Retinal pigment epithelial cell (primary cell): ENCODE measurements at places on chromosomes 16 and 17.
A peak's percentile ranks its signal among the peaks of the same experiment; 100 is the strongest.

- no peak for DNase-seq
Observed at GRCh38 chr17:19487024-19487600, 46.5 kb upstream of the SLC47A1 start.

DNA sequence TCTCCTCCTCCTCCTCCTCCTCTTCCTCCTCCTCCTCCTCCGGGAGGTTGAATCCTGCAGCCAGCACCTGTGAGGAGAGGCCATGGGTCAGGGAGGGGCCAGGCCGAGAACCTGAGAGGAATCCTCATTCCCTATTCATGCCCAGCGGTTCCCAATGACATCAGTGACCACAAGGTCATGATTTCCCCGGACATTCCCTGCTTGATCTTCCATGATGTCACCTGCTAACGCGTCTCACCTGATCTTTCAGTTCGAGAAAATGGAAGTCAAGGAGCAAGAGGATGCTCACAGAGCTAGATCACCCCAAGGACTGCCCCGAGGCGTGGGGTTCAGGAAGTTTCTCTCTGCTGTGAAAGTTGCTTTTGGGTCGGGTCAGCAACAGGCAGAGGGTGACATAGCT, 5.4 kb downstream of the APOBR start:
- no peak for DNase-seq

GRCh38 chr16:27401768-27402568, at the start of gene IL21R:
IL21R (plus strand) TSS chr16:27402174; CDS start chr16:27430072, 27,898 bp downstream.
- DNase-seq = no peak

DNA sequence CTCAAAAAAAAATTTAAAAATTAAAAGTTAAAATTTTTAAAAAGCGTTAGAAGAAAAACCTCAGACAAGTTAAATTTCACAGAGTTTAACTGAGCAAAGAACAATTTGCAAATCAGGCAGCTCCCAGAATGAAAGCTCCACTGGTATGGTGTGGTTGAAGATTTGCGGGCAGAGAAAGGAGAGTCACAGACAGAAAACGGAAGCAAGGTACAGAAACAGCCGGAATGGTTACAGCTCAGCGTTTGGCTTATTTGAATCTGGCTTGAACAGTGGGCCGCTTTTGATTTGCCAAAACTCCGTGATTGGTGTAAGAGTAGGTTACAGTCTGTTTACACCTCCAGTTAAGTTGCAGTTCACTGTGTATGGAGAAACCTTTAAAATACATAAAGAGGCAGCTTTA, 297.1 kb downstream of the HS3ST4 start:
- no peak for DNase-seq

- no peak for DNase-seq
Observed at GRCh38 chr17:66115246-66115645, 76.7 kb downstream of the CEP112 start.

DNA sequence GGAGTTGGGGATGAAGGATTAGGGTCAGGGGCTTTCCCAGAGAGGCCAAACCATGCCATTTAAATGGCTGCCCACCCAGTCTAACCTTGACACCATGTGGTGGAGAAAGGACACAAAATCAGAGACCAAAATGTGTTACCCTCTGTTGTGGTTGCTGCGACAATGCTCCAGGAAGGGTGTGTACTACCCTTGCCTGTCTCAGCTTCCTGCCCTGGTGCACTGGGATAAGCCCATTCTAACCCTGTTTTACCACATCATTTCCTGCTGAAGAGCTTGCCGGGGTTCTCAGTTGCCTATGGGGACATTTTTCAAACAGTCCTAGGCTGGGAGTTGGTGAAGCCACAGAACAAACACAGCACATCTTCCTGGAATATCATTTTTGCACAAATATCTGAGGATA, 4.9 kb downstream of the OR4D1 start:
- DNase-seq = no peak

- DNase-seq = peak; percentile 51
Observed at GRCh38 chr16:73605309-73605708, 557.4 kb upstream of the ZFHX3 start.

DNA sequence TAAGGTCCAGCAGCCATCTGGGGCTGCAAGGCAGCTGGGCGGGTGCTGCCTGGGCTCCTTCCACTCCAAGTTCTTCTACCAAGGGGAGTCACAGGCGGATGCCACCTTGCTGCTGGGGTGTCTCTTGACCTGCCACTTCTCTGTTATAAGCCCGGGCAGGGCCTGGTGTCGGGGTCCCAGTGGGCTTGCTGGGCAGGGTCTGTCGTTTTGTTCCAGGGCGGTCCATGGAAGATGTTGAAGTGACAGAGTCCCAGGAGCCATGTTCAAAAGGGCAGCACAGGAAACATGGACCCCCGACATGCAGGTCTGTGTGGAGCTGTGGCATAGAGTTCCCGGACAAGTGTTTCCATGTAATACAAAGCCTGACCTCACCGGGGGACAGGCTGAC, 91.1 kb downstream of the TNFRSF13B start:
- DNase-seq = no peak

- peak; percentile 27 for DNase-seq
Observed at GRCh38 chr17:53420035-53420641, 402.6 kb upstream of the KIF2B start.

GRCh38 chr16:2339521-2340484, 725 bp downstream of the ABCA3 start:
- DNase-seq = no peak

- DNase-seq = no peak
Observed at GRCh38 chr17:63826468-63827001, 696 bp upstream of the PSMC5 start.

GRCh38 chr17:1486802-1487695, 5.4 kb downstream of the MYO1C start:
- DNase-seq = peak; percentile 71

- no peak for DNase-seq
Observed at GRCh38 chr16:20798364-20798763, 7.9 kb downstream of the ERI2 start.

DNA sequence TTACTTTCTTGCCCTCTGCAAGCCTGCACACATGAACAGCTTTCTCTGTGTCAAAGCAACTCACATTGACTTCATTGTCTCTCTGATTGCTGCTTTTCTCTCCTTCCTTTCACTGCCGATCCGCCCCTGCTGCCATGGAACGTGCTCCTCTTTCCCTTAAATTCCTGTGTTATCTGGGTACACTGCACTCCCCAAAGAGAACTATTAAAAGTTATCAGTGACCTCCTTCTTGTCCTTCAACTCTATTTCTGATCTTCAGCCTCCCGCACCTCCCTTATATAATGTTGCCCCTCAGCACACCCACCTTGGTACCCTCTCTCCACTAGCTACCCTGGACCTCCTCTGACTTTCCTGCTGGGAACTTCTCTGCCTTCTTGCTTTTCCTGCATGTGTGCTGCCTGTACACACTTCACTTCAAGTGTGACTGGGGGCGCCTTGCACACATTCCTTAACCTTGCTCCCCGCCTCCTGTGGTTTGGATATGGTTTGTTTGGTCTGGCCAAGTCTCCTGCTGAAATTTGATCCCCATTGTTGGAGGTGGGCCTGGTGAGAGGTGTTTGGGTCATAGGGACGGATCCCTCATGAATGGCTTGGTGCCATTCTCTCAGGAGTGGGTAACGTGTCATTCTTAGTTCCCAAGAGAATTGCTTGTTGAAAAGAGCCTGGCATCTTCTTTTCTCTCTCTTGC, 26.7 kb upstream of the PMP22 start:
- no peak for DNase-seq

DNA sequence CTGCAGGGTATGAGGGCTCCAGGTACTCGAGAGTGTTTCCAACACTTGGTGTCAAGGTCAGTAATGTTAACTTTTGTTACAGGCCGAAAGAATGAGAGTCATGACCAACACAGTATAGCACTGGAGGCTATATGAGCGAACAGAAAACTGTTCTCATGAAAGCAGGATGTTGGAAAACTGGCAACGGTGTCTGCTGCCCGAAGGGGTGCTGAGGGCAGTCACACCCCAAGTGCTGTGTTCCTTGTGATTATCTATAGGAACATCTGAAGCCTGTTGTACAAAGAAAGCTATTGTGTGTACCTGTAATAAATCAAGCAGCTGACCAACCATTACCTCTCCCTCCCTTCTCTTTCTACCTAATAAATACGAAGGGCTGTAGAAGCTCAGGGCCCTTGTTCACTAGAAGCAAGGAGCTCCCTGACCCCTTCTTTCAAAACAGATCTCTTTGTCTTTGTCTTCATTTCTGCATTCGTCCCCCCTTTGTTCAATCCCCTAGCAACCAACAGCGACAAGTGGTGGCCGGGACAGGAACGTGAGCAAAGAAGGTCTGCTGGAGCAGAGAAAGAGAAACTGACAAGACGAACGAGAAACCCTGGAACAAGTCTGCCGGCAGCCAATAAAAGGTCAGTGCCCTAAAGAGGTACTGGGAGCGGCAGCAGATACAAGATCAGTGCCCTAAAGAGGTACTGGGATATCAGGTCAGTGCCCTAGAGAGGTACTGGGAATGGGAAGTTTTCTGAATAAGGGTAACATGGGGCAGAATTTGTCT, 7.6 kb downstream of the CD300LD start:
- no peak for DNase-seq

DNA sequence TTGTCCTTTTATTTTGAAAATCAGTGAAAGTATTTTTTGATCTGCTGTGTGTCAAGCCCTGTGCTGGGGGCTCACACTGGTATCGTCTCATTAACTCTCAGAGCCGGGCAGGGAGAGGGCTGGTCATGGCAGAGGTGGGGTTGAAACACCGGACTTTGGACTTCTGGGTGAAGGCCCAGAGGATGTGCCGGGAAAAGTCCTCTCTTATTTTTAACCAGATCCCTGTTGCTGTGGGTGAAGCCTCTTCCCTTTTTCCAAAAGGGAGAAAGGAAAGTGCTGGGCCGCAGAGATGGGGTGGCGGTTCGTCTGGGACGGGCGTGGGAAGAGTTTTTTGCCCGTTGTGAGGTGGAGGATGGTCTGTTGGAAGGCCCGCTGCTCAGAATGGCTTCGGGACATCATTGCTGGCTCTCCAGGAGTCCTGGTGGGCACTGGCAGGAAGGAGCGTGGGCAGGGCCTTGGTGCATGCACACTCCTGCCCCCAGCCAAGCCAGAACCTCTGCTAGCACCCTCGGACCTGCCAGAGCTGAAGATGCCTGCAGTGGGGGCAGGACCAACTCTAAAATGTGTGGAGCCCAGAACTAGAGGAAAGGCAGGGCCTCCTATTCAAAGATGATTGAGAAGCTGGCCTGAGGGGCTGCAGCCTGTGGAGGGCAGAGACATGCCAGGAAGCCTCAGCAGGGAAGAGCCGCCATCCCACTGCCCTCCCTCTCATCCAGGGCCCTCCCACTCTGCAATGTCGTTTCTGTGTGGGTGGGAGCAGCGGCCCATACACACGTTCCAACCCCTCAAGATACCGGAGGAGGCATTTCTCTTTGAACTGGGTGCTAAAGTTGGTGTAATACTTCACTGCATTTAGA, 213.2 kb downstream of the CCDC182 start:
- no peak for DNase-seq

- no peak for DNase-seq
Observed at GRCh38 chr16:31382485-31383161, 10.5 kb upstream of the ITGAD start.

GRCh38 chr17:82050152-82050760, 1.4 kb downstream of the RFNG start:
- no peak for DNase-seq

GRCh38 chr17:8492121-8492520, 56.4 kb downstream of the NDEL1 start:
- DNase-seq = no peak

DNA sequence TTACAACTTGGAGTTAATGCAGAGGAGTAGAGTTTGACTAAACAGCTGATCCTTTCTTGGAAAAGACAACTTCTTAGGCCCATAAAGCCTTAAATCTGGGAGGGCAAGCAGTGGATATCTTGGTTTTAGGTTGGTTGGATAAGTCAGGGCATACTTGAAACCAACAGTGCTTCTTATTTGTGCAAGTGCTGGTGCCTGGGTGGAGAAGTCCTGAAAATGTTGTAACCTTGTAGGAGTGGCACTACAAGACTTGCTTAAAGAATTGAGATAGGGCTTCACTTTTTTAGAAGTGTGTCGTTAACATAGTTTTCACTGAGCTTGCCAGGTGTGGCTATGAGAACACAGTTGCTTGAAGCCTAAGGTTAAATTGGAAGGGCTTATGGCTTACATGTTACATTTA, 6.2 kb downstream of the MSI2 start:
- DNase-seq = no peak

GRCh38 chr17:41563607-41564170, 8.2 kb downstream of the KRT9 start:
- DNase-seq = no peak

GRCh38 chr17:82848022-82848592, 8.3 kb upstream of the ZNF750 start:
- no peak for DNase-seq

DNA sequence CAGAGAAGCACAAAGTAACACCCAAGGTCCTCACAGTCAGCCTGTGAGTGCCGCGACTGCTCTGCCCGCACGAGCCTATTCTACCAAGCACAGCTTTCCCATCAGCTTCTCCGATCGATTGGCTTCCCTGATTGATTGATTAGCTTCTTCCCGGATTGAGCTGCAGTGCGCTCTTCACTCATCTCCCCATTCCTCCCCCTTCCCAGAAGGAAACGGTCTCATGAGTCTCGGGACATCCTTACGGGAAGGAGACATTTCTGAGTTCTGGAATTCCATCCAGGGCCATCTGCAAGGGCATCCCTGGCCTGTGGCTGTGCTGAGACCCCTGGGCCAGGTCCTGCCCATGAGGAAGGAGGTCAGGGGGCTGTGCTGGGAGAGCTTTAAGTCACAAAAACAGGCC, 18.0 kb downstream of the PIEZO1 start:
- no peak for DNase-seq

- DNase-seq = no peak
Observed at GRCh38 chr17:68906638-68907037, 48.6 kb downstream of the ABCA8 start.

DNA sequence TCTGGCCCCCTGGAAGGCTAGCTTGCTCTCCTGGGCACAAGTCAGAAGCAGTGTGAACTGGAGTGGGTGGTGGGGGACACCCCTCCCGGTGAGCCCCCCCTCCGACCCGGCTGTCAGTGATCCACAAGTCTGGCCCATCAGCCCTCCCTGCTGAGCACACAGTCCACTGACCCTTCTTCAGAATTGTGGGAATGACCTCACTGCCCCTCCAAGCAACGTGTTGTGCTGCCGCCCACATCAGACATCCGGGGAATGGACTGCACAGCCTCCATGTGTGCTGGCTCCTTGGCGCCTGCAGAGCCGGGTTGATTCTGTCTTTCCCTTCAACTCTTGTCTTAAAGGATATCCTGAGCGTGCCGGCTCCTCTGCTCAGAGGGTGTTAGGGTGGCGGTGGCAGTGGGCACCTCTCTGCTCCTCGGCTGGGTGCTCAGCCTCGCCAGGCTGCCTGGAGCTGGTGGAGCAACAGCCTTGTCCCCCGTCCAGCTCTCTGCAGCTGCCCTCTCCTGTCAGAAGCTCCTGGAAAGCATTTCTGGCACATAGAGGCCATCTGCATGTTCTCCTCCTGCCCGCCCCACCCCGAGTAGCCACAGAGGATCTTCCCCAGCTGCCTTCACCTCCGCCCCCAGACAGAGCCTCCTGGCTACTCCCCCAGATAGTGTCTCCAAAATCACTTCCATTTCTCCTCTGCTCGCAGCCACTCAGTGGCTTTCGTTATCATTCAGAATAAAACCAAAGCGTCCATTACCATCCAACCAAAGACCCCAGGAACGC, 19.8 kb downstream of the NPTX1 start:
- DNase-seq = no peak

GRCh38 chr16:11327277-11328171, 17.7 kb upstream of the RMI2 start:
- no peak for DNase-seq

- DNase-seq = no peak
Observed at GRCh38 chr16:65121870-65122723, at the start of gene CDH11. CDH11 (minus strand) TSS chr16:65122063; CDS start chr16:65004869, 117,194 bp downstream.
